Sigmoid colon (tissue), 7 donors: ENCODE measurements at places on chromosomes 7 and 10. TPM values are rescaled to one million over a fixed set of nuclear protein-coding genes. Genes with fewer than 3 reads are reported as not detected.

GRCh38 chr7:29480934-29481651, 82.5 kb upstream of the PRR15 start:
- DNase-seq: no peak

GRCh38 chr10:60082744-60083344, 176.5 kb upstream of the CCDC6 start:
- no peak for DNase-seq

DNA sequence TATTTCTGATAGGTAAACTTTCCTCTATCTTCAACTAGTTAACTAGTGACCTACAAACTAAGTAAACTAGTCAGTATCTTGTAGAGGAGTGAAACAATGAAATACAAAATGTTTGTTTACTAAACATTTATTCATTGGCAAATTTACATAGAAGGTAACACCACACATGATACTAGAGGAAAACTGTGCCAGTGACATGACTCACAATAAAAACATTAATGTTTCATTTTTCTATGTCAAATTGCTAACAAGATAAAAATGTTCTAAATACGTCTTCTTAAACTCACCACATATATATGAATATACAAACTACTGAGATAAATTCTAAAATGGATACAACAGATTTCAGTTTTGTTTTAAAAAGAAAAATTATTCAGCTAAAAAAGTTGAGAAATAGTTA, 471.3 kb downstream of the PARD3 start:
- no peak for DNase-seq

GRCh38 chr10:124388823-124389612, 29.7 kb downstream of the OAT start:
- peak; percentile 93 for DNase-seq

DNA sequence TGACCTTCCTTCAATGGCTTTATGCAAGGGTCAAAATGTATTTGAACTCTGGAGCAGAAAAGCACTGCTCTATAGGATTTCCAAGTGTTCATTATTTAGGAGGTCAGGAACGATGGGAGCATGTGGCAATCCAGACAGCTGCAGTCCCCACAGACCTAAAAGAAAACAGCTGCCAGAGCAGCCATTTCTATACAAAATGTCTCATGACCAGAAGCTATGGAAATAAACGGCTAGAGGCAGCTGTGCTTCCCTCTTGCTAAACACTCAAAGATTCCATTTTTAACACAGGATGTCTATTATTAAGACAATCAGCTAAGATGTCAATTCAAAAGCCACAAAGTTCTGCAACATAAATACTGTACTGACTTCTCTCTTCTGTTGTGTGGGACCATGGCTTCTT, 879.1 kb upstream of the C7orf33 start:
- no peak for DNase-seq

- DNase-seq: peak; percentile 13
Measured at GRCh38 chr10:124319926-124320391, 98.8 kb downstream of the OAT start.

GRCh38 chr7:4745971-4746919, 29.2 kb upstream of the AP5Z1 start:
- DNase-seq: no peak

- DNase-seq: no peak
Measured at GRCh38 chr10:110502072-110502845, 4.6 kb downstream of the DUSP5 start.

DNA sequence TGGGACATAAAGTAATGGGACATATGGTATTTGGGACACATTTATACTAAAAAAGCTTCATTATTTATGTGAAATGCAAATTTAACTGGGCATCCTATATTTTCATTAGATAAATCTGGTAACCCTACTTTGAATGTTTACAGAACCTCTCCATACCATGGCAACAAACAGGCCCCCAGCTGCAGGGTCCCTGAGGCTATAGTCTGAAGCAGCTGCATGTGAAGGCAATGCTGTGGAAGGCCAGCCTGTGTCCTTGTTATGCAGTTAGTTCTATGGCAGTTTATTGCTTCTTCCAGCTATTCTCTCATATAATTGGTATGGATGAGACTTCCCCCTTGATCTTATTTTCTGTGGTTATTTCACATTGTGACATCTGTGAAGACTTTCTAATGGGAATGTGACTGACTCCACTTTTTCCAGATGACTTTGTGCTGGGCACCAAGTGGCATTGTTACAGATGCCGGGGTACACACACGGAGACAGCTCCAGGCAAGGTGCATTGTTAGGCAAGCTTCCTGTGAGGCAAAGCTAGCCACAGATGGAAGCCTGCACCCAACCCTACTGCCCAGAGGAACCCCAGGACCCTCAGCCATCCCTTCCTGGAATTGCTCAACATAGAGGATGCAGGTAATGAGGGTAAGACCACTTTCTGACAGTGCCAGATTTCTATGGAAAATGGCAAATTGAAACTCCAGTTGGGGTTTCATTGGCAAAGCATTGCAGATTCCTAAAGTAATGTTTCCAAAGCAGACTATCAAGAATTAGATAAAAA, 49.5 kb upstream of the ADAM12 start:
- no peak for DNase-seq

DNA sequence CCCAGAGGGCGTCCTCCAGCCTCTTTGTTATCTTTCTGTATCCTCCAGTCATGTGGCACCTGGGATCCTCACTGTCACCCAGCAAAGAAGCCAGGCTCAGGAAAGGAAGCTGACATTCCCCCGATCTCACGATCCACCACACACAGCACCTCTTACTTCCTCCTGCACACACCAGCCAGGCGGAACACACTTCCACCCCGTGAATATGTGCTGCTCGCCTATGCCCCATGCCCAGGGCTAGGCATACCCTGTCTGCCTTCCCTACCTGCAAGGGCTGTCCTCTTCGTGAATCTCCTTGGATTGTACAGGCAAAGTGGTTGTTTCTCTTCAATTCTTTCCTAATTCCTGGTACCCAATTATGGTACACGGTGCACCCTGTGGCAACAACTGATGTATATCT, 191.0 kb downstream of the TNS3 start:
- peak; percentile 21 for DNase-seq

GRCh38 chr10:119222537-119222936, 15.2 kb downstream of the GRK5 start:
- DNase-seq: peak; percentile 71

- DNase-seq: no peak
Measured at GRCh38 chr10:23742368-23742767, 303.5 kb downstream of the OTUD1 start.

GRCh38 chr10:110977662-110978061, 58.3 kb downstream of the SHOC2 start:
- DNase-seq: no peak

DNA sequence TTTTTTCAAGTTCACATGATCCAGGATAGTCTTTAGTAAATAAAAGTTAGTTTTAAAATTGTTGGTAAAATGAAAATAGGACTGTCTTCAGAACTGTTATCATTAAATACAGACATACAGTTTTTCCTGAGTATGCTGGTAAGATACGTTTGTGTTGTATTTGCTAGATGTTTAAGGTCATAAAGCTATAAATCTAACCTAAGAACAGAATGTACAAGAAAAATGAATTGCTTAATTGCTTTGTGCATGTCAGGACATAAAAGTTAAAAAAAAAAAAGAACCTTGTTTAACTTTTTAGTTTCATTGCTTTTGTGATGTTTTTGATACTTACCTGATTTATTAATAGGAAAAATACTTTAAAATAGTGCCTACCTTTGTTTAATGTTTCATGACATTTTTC, 29.2 kb upstream of the CLDN4 start:
- no peak for DNase-seq

DNA sequence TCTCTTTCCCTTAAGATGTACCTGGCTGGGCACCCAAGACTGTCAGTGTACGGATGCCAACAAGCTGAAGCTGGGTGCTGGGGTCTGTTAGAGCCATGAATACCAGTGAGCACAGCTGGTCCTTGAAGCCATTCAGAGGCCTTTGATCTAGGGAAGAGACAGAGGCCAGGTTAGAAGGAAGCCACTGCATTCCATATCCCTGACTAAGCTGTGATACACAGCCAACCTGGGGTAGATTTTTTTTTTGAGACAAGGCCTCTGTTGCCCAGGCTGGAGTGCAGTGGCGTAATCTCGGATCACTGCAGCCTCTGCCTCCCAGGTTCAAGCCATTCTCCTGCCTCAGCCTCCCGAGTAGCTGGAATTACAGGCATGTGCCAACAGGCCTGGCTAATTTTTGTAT, 20.8 kb downstream of the ZDHHC16 start:
- DNase-seq: no peak

DNA sequence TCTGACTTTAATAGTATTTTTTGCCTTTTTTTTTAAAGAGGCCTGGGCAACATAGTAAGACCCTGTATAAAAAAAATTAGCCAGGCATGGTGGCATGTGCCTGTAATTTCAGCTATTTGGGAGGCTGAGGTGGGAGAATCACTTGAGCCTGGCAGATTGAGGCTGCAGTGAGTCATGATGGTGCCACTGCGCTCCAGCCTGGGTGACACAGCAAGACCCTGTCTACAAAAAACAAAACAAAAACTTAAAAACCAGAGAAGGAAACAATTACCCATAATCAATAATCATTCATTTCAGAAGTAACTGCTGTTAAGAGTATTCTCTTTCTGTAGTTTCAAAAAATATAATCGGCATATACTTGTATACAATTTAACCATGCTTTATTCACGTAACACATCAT, 28.0 kb downstream of the VPS26A start:
- DNase-seq: no peak

DNA sequence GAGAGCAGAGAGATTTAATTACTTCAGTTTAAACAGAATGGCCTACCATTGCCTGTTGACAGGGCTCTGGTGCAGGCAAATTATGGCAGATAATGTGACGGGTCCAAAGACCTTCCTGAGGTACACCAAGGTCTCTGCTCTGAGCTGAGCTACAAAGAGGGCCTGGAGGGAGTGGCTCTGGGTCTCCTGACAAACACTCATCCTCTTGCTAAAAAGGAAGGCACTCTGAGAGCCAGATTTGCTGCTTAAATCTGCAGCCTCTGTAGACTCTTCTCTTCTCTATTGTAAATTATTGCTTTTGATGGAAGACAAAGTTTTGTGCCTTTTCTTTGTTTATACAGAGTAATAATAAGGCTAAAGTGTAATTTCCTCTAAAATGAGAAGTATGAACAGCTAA, 529.5 kb upstream of the FZD8 start:
- no peak for DNase-seq

DNA sequence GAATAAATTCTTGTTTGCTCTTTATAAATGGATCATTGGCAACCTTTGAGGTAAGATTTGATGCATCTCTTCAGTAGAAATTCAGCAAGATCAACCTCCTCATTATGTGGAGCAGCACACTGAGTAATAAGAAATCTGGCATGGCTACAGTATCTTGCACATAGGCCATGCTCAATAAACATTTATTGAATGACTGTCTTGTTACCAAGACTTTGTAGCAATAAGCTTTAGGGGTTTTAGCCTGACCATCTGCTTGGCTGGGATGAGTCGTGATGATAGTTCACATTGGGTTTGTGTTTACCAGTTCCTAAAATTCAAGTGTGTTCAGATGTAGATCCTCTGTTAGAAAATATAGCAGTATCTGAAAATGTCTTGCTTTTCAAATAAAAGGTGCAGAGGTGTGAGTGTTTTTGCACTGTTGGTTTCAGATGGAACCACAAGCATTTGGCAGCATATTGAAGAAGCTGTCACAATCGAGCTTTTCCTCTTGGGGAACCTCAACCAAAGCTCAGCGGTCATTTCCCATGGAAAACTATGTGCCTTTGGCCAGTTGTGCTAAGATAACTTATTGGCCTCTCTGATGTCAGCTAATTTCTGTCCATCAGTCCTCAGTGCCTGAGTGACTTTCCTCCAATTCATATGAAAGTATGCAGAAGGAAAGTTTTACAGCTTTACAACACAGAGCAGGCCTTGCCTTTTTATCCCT, 442.6 kb downstream of the GFRA1 start:
- no peak for DNase-seq

DNA sequence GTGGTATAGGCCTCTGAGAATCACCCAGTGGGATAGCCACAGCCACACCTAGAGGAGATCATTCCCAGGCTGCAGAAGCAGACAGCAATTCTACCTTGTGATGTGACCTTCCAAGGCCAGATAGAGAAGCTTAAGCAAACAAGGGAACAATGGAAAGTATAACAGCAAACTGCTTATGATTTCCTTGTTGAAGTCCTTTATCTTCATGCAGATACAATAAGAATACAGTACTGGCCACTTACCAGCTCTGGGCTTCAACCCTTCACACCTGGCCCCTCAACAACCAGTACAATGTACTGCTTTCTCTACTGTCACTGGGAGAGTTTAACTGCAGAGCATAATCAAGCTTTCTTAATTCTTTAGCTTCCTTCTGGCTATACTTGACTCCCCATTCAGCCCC, 22.6 kb upstream of the DDX50 start:
- DNase-seq: no peak

DNA sequence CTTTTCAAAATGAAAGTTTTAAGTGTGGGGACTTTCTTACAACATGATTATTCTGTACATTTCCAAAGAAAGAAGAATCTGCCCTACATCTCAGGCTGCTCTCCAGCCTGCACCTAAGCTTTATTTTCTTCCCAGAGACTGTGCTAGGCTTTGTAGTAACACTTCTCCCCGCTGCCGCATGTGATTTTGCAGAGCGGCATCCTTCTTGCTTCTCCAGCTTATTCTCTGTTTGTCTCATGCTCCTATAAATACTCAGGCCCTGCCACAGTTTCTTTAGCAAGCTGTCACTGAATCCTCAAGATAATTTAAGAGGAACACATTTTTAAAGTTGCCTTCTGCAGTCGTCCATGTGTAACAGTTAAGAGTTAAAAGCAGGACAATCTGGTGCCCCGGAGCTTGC, 53.5 kb downstream of the INSYN2A start:
- DNase-seq: no peak

DNA sequence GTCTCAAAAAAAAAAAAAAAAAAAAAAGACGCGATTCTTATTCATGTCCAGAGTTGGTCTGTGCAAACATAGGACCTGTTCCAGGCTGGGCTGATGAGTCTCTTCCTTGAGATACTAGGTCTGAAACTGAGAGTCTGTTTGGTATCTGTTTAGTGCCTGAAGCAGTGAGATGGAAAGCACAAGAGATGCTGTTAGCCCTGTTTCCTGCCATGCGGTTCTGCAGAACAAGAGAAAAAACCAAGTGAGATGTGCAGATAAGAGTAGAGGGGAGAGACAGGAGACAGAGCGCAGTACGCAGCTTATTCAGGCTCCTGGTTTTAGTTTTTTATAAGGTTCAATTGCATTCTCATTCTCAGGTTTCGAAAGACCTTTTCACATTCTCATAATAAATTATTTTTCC, 85.8 kb upstream of the PRKCQ start:
- no peak for DNase-seq

Gene MEOX2
- 7.8 TPM for total RNA-seq

Gene GHRHR
- total RNA-seq: not detected

Gene CYP2E1
- 7.2 TPM for total RNA-seq

Gene LEP
- total RNA-seq: 1.4 TPM

Gene KCNIP2
- total RNA-seq: 2.0 TPM

Gene NUTM2A
- 0.83 TPM for total RNA-seq

Gene TRIM24
- total RNA-seq: 13.2 TPM

Gene BBIP1
- 19.7 TPM for total RNA-seq

Gene TMEM213
- not detected for total RNA-seq

Gene HOXA1
- 1.1 TPM for total RNA-seq

Gene NUTM2E
- total RNA-seq: not detected

Gene POP7
- total RNA-seq: 39.5 TPM

Gene BAG3
- total RNA-seq: 51.8 TPM

Gene CALML3
- not detected for total RNA-seq

Gene C10orf143
- total RNA-seq: 8.7 TPM
